ENCODE measurements at places on chromosomes 6 and 20.

DNA sequence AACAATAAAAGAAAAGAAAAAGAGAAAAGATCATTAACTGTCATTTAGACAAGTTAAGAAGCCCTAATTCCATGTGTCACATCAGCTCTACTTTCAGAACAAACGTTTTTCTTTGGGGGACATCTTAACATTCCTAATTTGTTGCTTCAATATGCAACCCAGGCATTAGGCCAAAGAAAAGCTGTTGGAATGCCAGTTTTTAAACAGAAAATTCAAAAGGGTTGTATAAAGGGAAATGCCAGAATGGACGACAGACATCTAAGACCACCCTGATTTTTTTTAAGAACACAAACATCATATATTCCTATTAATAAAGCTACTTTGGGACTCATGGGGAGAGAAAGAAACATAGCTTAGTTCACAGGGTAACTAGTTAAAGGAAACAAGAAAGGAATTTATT is 315.0 kb downstream of the GMDS start:
- DNase-seq = no peak

DNA sequence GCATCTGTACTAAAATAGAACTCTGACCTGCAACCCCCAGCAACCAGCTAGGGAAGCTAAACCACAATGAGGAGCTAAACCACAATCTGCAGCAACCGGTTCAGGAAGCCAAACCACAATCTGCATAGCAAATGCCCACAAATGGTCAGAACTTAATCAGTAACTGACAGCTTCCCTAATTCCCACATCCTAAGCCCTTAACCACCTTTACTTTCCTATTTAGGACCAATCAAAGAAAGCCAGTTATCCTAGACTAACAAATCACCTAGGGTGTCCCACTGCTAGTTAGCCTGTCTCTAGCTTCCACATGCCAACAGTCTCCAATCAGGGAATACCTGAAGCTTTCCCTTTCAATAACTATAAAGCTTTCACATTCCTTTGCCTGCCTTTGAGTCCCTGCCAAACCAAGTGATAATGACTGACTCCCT is 424.6 kb upstream of the PTCHD4 start:
- no peak for DNase-seq

DNA sequence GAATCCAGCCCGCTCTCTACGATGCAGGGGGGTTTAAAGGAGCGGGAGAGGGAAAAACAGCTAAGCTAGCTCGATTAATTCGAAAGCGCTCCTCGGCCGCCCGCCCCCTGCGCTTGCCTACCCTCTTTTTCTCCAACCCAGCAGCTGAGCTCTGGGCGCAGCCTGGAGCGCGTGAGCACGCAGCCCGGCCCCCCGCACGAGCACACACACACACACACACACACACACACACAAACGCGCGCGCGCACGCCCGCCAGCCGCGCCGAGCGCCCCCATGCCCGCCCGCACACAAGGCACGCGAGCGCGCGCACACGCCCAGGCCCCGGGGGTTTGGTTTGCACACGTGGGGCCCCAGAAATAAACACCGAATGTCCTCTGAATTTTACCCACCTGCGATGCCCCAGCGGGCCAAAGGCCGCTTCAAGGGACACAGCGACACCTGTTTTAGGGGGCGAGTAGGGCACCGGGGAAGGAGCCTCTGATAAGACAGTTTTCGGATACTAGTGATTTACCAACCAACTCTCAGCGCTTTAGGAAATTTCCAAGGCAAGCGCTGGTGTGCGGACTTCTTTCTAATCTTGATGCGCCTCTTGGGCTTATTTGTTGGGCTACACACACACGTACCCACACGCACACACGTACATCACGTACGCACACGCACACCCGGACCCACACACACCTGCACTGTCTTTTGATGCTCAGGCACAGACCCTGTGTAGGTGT is 802 bp upstream of the NRN1 start:
- DNase-seq = no peak

- no peak for DNase-seq
Measured at GRCh38 chr20:46083101-46083500, 6.7 kb downstream of the NCOA5 start.

- DNase-seq = no peak
Measured at GRCh38 chr6:48016020-48016755, 94.8 kb downstream of the PTCHD4 start.

GRCh38 chr6:148997865-148998264 is 251.0 kb downstream of the UST start:
- DNase-seq = no peak

DNA sequence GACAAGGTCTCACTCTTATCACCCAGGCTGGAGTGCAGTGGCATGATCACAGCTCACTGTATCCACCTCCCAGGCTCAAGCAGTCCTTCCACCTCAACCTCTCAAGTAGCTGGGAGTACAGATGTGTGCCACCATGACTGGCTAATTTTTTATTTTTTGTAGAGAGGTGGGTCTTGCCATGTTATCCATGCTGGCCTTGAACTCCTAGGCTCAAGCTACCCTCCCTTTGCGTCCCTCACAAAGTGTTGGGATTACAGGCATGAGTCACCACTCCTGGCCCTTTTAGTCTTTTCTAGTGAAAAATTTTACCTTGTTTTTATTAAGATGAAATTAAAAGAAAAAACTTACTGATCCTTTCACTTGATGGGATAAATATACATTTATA is 17.2 kb downstream of the CDC5L start:
- DNase-seq = no peak

DNA sequence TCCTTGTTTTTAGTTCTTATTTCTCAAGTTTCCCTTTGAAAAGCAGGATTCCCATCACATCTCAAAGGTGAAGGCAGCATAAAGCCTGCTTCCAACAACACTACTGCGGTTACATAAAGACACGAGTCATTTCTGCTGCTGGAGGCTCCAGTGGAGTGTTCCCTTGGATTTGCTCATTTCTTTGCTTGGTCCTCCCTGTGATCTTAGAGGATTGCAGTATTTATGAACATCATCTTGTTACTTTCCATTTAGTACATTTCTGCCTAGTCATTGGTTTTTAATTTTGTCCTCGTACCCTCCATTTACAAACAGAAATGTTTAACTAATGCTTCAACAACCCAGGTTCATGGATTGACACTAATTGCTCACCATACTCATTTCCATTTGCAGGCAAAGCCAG is 298.8 kb downstream of the ZNF217 start:
- no peak for DNase-seq

DNA sequence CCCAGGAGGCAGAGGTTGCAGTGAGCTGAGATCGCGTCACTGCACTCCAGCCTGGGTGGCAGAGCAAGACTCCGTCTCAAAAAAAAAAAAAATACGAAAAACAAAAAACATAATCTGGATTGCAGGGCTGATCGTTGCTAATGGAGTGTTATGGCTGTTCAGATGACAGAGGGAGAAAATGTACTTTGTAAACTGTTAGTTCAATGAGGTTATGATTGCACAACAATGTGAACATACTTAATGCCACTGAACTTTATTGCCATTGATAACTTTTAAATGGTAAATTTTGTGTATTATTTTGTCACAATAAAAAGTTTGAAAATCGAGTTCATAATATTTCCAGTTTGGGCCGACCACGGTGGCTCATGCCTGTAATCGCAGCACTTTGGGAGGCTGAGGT is 10.5 kb downstream of the C20orf173 start:
- no peak for DNase-seq

DNA sequence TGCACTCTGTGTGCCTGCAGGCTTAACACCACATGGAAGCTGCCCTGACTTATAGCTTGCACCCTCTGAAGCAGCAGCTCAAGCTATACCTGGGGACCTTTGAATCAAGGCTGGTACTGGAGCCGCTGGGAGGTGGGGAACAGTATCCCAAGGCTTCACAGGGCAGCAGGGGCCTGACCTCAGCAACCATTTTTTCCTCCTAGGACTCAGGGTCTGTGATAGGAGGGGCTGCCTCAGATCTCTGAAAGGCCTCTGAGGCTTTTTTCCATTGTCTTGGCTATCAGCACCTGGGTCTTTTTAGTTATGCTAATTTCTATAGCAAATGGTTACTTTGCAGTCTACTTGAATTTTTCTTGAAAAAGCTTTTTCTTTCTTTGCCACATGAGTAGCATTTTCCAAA is 80.2 kb upstream of the OPRM1 start:
- no peak for DNase-seq

GRCh38 chr6:52346503-52346902 is 15.4 kb upstream of the PAQR8 start:
- DNase-seq = no peak

All from hindlimb muscle (tissue), 1 donor.